Muscle of back (tissue), 13 donors: ENCODE measurements at places on chromosomes 4 and X. TPM values are rescaled to one million over a fixed set of nuclear protein-coding genes. Genes with fewer than 3 reads are reported as not detected.
A peak's percentile ranks its signal among the peaks of the same experiment; 100 is the strongest.

DNA sequence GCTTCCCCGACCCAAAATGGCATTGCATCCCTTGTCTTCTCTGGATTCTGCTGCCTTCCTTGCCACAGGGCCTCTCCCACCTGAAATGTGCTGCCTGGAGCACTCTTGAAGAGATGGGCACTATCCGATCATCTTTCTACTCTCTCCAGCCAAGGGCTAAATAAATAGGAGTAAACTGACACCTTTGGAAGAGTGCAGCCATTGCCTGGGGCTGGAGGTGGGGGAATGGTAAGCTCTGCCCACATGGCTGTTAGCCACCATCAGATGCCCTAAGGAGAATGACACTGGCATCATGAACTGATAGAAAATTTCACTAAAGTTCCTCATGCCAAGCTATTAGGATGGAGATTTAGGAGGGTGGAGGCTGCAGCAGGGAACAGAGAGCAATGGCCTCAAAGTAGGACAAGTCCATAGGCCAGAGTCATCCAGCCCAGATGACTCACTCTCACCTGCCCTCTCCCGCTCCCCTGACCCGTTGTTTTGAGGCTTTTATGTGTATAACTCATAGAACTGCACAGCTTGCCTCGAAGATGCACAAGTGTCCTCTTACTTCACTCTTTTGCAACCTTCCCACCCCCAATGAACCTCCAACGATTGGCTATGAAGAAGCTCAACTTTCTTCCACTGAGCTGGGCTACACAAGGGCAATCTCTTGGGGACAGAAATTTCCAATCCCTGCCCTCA lies 822 bp upstream of the PFKFB1 start:
- DNase-seq: no peak

DNA sequence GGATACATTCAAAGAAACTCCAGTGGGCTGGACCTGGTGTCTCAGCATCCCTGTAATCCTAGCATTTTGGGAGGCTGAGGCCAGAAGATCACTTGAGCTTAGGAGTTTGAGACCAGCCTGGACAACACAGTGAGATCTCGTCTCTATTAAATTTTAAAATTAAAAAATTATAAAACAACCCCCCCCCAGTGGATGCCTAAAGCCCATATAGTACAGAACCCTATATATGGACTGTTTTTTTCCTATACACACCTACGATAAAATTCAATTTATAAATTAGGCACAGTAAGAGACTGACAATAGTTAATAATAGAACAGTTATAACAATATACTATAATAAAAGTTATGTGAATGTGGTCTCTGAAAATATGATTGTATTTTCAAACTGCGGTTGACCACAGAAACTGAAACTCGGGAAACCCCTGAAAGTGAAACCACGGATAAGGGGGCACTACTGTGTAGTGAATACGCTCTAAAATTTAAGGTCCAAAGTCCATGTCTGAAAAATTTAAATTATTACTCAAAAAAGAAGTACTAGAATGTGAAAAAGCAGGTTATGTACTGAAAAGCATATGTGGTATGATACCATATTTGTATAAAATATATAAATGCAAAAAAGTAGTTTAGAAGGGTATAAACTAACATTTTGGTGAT lies 2.0 kb downstream of the SMIM14 start:
- DNase-seq: peak; percentile 23

GRCh38 chr4:113766882-113767281 lies 5.3 kb upstream of the CAMK2D start:
- no peak for DNase-seq

DNA sequence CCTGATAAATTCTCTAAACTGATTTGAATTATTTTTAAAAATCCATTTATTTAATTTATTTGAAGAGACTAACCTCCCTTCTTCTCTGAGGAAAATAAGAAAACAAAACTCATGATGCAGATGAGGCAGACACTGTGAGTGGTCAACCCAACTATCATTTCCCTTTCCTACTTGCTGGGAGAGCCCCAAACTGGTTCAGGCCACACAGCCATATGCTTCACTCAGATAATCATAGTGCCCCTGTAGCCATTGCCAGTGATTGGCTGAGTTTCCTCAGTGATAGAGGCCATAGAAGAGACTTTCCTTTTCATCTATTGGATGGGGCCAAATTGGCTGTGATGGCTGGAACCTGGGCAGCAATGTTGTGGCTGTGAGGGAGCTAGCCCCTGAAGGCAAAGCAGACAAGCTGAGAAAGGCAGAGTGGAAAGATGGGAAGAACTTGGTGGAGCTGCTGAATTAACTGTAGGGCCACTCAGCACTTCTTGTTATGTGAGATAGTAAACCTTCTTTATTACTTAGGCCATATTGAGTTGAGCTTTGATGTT lies 49.8 kb downstream of the RAB33B start:
- no peak for DNase-seq

GRCh38 chr4:110618581-110619462 lies 4.1 kb downstream of the PITX2 start:
- no peak for DNase-seq

DNA sequence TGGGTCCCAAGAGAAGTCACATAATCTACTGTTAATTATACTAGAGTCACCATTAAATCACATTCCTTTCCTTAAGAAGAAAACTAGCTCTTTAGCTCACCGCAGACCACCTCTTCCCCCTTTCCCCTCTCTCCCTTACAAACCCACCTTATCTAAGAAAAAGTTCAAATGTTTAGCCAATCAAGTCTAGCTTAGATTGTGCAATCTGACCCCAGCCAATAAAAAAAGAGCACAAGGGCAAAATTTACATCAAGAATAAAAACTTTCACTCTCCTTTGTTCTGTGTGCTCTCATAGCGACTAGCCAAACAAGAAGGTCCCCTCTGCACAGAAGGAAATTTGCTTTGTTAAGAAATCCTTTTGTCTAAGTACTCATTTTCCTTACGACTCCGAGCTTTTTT lies 76.3 kb downstream of the TMEM156 start:
- DNase-seq: no peak

DNA sequence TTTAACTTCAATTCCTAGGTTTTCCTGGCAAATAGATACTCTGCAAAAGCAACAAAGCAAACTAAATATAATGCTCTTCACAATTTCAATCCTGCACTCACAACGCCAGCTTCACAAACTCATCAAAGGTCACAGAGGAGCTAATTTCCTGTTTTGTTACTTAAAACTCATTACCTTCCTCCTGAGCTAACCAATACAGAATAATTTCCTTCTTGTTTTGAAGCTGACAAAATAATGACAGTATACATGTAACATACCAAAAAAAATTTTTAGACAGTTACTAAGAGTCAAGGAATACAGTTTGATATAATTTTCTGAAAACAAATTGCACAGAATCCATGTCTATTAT lies 17.9 kb downstream of the CNOT6L start:
- DNase-seq: no peak

DNA sequence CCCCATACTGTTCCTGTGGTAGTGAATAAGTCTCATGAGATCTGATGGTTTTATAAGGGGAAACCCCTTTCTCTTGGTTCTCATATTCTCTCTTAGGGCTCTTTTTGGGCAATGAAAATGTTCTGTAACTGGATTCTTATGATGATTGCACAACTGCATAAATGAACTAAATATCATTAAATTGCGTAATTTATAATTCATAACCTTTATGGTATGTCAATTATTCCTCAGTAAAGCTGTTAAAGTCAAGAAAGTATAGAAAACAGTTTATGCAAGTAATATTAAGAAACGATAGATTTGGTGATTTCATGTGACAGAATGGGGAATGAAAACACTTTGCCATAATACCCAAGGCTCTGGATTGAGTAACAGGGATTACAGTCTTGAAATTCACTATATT lies 33.5 kb upstream of the SPANXD start:
- no peak for DNase-seq

- peak; percentile 11 for DNase-seq
Observed at GRCh38 chr4:26912810-26913209, 52.2 kb downstream of the STIM2 start.

DNA sequence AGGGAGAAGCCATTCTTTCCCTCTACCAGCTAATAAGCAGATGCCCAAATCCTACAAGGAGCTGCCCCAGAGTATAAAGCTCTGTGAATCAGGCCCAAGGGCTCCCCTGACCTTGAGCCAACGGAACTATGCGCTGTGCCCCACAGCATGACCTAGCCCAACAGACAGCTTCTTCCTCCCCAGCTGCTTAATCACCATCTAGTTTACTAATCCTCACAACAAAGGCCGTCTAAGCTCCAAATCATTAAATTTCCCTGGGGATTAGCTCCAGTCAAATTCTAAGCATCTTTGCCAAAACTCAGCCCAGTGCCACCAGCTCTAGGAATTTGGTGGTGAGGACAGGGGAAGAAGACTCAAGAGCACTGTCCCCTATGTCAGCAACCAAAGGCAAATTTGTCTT lies 113.1 kb downstream of the SHROOM4 start:
- DNase-seq: no peak

DNA sequence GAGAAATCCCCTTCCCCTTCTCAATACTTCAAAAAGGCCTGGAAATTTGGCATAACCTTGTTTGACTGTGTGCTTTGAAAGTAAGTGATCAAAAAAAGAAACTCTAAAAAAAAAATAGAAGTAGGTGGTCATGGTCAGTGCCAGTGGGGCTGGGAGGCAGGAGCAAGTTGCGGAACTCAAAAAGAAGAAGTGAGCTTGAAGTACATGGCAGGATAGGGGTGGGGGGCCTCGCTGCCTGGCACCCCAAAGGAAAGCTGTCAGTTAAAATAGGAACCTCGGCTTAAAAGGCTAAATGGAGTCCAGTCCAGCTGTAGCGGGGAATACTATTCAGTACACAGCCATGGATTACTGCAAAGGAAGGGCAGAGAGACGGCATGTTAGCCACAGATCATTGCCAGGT lies 12.2 kb upstream of the NKRF start:
- no peak for DNase-seq

DNA sequence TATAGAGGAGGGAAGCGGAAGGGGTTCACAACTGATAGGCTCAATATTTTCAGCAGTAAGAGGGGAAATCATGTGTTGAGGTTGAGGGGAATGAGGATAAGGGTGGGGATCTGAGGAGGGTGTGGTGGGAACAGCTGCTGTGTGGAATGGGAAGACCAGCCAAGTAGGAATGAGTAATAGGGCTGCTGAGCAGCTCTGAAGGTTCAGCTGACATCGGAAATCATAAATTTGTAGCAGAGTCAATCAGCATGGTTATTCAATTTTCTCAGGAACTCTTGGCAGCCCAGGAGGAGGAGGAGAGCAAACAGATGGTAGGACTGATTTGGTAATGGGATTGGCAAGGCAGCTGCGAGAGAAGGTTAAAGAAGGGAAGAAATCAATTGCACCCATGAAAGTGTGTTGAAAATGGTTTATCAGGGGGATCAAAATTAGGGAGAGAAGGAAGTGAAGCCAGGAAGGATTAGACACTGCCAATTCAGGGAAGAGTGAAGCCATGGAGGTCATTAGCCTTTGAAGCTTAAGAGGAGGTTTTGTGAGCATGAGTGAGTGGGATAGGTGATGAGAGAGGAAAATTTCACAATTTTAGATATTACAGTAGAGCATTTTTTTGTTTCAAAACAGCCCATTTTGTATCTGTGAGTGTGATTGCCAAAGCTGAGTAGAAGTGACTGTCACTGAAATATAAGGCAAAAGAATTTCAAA lies 82.6 kb downstream of the PCDH7 start:
- peak; percentile 89 for DNase-seq

GRCh38 chr4:2091990-2092668 lies 33.0 kb downstream of the NAT8L start:
- DNase-seq: peak; percentile 7

TCEAL6 gene
- polyA plus RNA-seq: not detected

PLXNA3 gene
- polyA plus RNA-seq: 32.0 TPM

SLC16A2 gene
- polyA plus RNA-seq: 45.6 TPM

EMCN gene
- polyA plus RNA-seq: 42.0 TPM

ARHGAP4 gene
- polyA plus RNA-seq: 19.7 TPM
